ENCODE measurements at places on chromosomes 7 and 10.

- DNase-seq = no peak
Observed at GRCh38 chr7:132619967-132620366, 43.7 kb upstream of the PLXNA4 start.

DNA sequence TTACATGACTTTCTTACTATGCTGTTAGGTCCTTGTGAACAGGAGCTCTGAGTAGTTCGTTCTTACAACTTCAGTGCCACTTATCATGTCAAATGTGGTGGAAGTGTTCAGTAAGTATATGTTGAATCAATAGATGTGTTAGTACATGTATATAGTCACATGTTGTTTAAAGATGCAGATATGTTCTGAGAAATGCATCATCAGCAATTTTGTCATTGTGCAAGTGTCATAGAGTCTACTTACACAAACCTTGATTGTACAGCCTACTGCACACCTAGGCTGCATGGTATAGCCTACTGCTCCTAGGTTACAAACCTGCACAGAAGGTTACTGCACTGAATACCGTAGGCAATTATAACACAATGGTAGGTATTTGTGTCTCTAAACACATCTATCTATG lies 174.8 kb downstream of the GPR37 start:
- DNase-seq = no peak

GRCh38 chr7:128321044-128321422 lies 22.7 kb downstream of the RBM28 start:
- DNase-seq = no peak

DNA sequence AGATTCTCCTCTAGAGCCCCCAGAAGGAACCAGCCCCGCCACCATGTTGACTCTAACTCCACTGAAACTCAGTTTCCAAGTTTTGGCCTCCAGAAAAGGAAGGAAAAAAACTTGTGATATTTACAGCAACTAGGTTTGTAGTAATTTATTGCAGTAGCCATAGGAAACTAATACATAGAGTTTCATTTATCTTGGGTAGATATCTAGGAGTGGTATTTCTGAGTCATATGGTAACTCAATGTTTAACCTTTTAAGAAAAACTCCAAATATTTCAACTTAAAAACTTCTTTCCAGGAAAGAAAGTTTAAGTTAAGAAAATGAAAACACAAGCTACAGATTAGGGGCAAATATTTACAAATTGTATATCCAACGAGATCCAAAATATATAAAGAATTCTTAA lies 576.7 kb downstream of the KCNMA1 start:
- no peak for DNase-seq

- DNase-seq = peak; percentile 56
Observed at GRCh38 chr10:59885430-59886134, 20.8 kb downstream of the CCDC6 start.

DNA sequence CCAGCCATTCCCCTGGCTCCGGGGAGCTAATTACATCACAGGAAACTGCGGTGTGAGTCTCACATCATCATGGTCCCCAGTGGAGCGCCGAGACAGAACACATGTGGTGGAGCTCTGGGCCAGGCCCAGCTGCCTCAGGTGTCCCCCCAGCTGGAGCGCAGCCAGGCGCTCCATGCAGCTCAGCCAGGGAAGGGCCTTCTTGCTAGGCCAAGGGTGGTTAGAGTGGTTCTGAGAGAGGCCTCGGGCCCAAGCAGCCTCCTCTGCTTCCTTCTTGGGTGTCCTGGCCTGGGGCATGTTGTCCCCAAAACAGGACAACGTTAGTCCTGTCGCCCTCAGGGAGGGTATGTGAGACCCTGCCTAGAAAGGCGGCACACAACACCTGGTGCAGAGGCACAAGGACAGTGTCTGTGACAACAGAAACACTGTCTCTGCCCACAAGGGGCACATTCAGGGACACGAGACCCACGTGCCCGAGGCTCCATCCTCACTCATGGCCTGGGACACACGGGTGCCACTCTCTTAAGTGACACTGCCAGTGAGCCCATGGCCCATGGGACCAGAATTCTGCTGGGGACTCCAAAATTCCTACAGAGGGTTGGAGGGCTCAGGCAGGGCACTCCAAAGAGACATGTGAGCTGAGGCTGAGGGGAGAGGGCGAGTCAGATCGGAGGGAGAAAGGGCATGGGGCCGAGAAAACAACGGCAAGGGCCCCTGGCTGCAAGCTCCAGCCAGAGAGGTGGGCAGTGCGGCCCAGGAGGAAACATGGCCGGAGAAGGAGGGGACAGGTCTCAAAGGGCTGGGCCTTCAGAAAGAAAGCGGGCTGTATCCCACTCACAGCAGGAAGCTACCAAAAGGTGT lies 37.0 kb upstream of the RET start:
- DNase-seq = no peak
